ENCODE measurements at places on chromosomes 5 and 9.
A peak's percentile ranks its signal among the peaks of the same experiment; 100 is the strongest.

DNA sequence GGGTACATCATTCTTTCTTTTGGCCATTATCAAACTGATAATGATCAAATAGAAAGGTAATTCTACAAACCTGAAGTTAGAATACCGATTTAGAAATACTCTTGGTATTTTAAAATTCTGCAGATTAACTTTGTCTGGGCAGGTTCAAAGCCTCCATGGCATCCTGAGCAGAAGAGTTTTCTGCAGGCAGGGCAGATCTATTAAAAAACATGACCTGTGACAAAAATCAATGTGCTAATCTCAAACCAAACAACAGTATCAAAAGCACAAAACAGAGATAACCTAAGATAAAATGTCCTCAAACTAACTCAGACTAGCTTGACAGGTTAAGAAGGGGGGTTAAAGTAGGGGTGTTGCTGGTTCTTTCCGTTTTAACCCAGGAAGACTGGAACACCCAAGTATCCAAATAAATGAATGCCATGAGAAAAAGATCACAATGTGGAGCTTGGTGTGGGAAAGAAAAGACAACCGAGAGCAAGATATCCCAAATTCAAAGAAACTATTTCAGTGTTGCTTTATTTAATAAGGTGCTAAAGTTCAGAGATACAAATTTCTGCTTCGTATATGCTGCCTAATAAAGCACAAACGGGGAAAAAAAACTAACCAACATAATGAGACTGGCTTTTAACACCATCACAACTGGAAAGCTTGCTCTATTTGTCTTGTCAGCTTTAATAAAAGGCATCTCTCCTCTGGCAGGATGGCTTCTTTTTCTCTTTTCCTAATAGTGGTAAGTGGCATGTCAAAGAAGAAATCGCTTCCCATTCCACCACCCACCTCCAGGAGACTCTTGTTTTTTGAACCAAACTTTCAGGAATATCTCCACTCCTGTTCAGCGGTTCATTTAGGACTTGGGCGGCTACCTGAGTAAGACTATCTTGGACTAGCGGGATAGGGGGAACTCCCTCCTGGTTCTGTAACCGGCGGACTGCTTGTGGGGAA is 2.3 kb downstream of the EFNA5 start:
- no peak for DNase-seq

DNA sequence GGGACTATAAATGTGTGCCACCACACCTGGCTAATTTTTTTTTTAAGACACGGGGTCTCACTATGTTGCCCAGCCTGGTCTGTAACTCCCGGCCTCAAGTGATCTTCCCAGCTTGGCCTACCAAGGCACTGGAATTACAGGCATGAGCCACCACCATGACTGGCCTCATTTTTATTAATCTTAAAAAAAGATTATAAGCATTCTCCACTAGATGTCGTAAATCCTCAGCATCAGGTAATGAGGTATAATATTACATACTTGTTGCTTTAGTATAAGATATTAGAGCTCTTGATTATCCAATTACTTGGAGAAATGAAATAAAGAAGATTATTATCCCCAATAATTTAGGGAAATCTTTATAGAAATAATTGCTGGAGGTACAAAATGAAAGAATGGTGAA is 78.2 kb upstream of the HTR1A start:
- no peak for DNase-seq

- peak; percentile 38 for DNase-seq
Observed at GRCh38 chr5:179817890-179818745, 2.6 kb upstream of the SQSTM1 start.

DNA sequence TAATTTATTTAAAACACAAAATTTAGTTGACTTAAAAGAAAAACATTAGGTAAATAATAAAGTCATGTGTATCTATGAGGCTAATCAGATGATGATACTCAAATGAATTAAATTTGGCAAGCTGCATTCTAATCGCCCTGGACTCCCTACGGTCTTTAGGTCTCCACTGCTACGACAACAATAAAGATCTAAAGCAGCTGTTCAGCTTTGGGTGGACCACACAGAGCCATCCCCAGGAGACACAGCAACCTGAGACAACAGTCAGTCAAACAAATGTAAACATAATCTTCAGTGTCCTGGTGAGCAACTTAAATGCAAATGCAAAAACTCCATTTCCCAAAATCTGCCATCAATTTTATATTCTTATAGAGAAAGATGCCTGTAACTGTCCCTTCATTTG is 65.5 kb downstream of the MCTP1 start:
- DNase-seq = no peak

DNA sequence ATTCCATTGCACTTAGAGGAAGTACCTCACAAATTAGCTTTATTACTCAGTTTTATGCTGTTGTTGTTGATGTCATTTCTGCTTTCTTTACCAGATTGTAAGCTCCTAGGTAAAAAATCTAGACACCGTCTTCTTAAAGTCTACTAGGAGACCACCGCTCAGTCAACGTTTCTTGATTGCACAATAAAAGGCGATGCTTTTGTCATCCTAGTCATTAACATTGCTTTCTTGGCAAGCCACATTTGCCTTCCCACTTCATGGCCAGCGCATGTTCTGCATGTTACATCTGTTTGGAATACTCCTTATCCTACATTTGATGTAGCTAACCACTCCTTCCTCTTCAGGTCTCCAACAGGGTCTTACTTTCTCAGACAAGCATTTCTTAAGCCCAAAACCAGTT is 464.0 kb upstream of the TUSC1 start:
- no peak for DNase-seq

All from lower leg skin (tissue), 4 donors.